Activated CD4-positive, alpha-beta T cell treated with anti-CD3 and anti-CD28 coated beads, Interleukin-2, amount 50 U/mL, for 4 hours (primary cell): ENCODE measurements at places on chromosomes 16 and 17.

DNA sequence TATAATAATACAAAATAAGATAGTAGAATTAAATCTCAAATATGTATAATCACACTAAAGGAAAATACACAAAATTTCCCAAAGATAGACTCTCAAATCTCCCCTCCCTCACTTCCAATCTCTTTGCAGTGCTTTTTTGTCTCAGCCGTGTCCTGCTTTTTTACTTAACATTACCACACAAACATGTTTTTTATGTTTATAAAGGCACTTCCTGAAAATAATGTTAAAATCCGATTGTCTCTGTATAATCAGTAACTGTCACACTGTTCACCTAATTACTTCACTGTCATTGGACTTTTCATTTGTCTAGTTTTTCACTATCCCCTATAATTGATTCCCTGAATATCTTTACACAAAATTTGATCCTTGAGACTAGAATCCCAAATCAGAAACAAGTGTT is 38.2 kb upstream of the ALDH3A2 start:
- DNase-seq, result no peak

- no peak for DNase-seq
Observed at GRCh38 chr16:86198206-86199118, 299.5 kb downstream of the IRF8 start.

- DNase-seq, result peak; percentile 11
Observed at GRCh38 chr17:77282524-77283515, 142.1 kb downstream of the SEC14L1 start.

DNA sequence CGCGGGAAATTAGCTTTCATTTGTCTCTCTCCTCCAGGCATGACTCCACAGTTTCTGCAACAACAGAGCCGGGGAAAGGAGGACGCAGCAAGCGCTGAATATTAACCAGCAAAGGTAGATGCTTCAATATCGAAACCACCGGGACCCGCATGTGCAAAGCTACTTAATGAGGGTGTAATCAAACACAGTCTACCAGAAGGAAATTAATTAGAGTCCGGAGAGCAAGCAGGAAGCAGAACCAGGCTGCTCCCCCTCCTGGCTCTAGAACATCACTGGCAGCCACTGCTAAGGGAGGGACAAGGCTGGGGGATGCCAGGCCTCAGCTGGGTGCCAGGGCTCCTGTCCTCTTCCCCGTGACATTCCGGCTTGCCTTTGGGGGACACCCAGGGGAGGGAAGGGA is 21.7 kb downstream of the LRRC75A start:
- no peak for DNase-seq

DNA sequence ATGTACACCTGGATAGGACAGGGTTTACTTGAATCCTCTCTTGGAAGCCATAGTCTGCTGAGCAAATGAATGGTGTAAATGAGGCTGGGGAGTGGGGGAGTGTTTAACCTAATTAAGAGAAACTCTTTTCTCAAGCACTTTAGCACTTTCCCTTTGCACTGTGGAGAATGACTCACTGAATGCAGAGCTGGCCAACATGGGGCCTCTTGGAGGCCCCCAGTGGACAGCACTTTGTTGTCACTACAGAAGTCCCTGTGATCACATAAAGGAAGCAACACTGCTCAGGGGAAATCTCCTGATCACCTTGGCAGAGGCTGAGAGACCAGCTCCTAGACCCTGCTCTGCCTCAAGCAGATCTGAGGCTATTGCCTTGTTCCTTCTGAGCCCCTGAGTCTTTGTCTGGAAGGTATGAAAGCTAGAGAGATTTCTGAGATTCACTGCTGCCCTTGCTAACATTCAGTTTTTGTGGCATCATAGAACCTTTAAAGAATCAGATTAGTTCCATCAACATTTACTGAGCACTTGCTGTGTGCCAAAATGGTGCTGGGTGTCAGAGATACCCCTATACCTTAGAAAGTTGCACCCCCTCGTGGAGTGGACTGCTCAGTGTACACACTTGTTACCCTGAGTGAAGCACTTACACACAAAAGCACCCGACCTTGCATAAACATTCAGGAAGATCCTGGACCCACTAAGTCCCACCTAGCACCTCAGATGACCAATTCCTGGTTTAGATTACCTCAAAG is 230.1 kb upstream of the CCL2 start:
- no peak for DNase-seq

DNA sequence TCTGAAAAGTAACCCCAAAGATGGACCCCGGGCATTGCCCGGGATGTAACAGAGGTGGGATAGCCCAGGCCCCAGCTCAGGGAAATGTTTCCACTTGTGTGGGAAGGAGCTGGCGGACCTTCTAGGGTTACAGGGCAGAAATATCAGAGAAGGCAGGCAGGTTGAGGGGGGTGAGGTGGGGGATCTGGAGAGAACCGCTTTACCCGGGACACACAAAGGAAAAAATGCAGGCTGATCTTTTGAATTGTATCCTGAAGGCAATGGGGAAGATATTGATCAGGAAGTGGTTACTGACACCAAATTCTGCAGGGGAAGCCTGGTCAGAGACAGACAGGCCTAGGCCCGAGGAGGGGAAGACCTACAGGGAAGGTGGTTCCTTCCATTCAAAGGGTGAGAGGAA is 3.5 kb downstream of the SLC47A1 start:
- no peak for DNase-seq

GRCh38 chr16:57803134-57803990 is 1.1 kb upstream of the KIFC3 start:
- DNase-seq, result no peak

GRCh38 chr17:59964482-59965328 is at the start of gene RNFT1:
TSS of gene RNFT1 (minus strand) at chr17:59964740. CDS start at chr17:59964663, 77 bp downstream.
- DNase-seq, result peak; percentile 91

DNA sequence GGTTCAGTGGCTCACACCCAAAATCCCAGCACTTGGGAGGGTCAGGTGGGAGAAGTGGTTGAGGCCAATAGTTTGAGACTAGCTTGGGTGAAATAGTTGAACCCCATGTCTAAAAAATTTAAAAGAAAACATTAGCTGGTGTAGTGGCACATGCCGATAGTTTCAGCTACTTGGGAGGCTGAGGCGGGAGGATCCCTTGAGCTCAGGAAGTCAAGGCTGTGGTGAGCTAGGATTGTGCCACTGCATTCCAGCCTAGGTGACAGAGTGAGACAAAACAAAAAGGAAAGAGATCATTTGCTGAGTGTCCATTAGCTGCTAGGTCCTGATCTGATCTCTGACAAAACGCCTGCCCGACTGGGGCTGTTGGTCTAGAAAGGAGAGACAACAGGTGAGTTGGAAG is 14.1 kb upstream of the DBNDD1 start:
- no peak for DNase-seq

DNA sequence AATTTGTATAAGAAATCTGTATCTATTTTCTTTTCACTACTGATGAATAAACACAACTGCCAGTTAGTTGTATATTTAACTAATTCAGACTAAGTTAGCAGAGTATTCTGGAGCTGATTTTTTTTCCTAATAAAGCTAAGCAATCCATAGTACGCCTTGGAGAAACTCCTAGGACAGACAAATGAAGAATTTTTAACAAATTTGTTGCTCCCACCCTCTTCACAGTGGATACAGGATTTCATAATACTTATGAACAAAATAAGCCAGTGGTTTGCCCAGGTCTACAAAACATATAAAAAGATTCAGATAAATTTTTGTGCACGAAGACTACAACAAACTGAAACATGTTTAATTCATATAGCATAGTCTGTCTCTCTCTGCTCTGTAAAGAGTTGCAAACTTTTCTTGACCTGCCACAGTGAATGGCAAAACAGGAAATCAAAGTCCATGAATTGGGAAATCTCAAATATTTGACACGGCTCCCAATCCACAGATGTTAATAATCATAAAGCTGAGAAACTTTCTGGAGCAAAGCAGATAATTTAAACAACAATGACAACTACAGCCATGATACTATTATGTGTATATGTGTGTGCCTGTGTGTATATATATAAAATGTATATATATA is 594 bp upstream of the ABCA6 start:
- DNase-seq, result no peak

GRCh38 chr16:81453091-81453728 is 8.6 kb downstream of the CMIP start:
- no peak for DNase-seq

- DNase-seq, result no peak
Observed at GRCh38 chr17:63382826-63383225, 63.3 kb downstream of the CYB561 start.

GRCh38 chr17:78526231-78527025 is 50.8 kb downstream of the DNAH17 start:
- no peak for DNase-seq

- no peak for DNase-seq
Observed at GRCh38 chr16:70512456-70512855, 10.9 kb downstream of the COG4 start.

GRCh38 chr17:28534740-28535375 is 17.6 kb downstream of the UNC119 start:
- no peak for DNase-seq

- DNase-seq, result no peak
Observed at GRCh38 chr17:77165577-77165976, 24.8 kb downstream of the SEC14L1 start.

GRCh38 chr17:40538019-40538935 is 27.0 kb downstream of the CCR7 start:
- no peak for DNase-seq

- no peak for DNase-seq
Observed at GRCh38 chr17:4364622-4365041, 1.8 kb downstream of the UBE2G1 start.

DNA sequence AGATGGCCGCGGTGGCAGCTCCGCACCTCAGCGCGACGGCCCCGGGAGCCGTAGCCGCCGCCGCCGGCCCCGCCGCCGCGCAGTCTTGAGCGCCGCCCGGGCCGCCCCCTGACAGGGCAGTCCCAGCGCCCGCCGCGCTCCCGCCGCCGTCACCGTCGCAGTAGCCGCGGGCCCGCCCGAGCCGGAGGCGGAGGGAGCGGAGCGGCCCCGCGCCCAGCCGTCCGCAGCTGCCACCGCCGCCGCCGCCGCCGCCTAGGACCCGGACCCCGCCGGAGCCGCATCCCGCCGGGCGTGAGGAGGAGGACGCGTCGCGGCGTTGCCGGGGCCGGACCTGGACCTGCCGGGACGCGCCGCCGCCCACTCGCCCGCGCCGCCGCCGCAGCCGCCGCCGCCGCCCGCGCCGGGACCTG is 218 bp downstream of the TNRC6C start:
- peak; percentile 9 for DNase-seq

GRCh38 chr17:7982173-7982572 is 20.2 kb upstream of the GUCY2D start:
- DNase-seq, result no peak

DNA sequence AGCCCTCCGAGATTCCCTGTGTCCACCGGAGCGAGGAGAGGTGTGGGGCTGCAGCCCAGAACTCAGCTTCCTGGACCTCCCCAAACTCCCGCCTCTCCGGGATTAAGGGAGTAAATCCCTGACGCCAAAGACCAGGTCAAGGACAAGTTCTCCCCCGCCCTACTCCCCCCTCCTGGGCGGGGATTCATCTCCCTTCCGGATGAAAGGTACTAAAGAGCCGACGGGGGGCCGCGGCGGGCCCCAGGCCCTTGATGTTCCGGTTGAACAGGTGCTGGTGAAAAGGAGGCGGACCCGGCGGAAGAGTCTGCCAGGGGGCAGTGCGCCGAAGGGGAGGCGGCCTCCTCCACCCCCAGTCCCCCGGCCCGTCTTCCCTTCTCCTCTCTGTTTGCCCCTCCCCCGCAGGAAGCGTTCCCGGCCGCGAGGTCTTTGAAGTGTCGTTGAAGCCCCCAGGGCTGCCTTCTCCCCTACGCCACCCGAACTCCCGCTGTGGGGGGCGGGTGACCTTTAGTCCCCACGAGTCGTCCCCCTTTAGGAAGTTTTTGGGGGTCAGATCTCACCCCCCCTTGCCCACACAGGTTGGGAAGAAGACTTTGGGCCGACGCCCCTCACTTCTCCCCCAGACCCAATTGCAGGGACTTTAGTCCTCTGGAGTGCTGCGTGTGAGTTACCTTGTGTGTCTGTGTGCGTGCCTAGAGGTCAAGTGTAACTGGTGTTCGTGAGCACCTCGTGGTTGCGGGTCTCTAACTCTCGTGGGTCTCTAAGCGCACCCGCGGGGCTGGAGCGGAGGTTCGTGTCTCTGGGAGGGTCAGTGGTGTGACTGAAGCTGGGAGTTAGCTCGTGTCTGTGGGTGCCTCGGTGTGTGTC is 1.1 kb upstream of the MLLT6 start:
- DNase-seq, result peak; percentile 84

DNA sequence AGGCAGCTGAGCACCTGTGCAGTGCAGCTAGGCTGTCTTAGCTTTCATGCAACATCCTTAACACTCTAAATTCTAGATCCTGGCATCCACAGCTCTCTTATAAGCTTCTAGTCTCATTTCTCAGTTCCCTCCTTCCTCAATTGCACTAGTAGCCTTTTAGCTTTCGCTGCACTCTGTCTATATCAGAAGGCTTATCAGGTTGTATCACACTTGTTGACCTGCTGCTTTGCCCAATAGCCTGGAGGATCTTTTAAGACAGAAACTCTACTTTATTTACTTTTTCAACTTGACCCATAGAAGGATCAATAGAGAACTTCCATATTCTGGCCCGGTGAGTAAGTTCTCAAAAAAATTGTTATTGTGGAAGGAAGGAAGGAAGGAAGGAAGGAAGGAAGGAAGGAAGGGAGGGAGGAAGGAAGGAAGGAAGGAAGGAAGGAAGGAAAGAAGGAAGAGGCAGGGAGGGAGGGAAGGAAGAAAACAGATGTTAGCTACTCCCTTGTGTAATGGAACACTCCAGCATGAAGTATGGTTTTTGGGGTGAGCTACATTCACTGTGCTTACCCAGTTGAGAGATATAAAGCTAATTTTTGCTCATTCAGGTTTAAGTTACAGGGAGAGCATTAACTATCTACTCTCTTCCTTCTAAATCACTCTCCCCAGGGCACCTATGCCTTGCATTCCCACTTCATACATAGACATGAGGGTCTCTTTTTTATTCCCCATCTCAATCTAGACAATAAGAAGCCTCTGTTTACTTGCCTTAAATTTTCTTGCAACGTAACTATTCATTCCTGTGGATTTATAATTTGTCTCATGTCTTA is 361.1 kb downstream of the SHISA9 start:
- no peak for DNase-seq

DNA sequence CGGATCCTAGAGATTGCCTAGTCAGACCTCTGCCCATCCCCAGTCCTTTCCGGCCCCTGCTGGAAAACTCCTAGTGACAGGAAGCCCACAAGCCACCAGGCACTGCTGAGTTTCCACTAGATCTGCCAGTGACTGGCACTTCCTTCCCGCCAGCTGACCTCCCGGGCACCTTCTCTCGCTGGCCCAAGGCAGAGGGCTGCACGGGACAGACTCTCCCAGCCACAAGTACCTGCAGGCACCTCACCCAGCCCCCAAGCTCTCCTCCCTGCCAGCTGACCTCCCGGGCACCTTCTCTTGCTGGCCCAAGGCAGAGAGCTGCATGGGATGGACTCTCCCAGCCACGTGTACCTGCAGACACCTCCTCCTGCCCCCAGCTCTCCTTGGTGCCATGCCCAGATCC is 66.3 kb upstream of the DOC2B start:
- DNase-seq, result no peak
